Stimulated activated CD8-positive, alpha-beta memory T cell treated with anti-CD3 and anti-CD28 coated beads, Interleukin-2, amount 100 ng/mL, for 1 hour (primary cell): ENCODE measurements at places on chromosomes 12 and 14.

DNA sequence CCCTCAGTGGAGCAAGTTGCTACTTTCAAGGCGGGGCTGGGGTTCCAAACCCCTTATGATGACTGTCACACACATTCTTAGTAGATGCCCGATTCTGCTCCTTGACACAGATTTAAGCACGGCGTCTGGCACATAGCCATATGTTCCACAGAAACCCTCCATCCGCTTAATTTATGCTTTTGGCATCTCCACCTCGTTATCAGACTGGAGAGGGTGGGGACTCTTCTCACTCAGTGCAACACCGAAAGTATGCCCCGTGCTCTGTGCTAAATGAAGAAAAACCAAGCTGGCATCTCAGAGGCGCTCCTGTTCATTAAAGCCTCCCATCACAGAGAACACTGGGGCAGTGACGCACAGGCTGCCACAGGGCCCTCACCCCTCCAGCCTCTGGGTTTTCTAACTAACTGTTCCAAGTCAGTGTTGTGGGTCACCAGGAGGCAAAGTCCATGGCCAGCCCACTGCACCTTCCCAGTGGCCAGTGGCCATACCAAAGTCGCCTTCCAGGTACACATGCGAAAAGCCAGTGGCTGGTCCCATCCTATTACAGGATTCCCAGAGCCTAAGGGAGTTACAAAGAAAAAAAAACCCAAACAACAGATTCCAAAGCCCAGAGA lies 27.3 kb downstream of the CCDC88C start:
- no peak for DNase-seq

DNA sequence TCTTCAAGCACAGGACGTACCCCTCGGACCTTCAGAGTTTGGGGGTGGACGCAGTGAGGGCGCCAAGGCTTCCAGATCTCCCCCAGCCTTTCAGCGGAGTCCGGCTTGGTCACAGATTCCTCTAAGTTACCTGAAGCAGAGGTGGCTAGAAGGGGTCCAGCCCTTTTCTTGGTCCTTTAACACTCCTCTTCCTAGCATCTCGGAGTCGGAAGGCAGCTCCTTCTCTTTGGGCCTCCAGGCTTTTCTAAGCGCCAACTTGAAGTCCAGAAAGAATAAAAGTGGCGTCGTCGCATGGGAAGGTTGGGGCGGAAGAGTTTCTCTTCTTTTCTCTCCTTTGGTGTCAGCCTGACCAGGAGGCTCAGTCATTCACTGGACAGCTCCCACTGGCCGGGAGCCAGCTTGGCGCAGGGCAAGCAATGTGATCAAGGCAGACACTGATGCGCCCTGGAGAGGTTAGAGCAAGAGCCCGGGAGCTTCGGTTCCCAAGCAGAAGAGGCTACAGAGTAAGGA lies 9.6 kb downstream of the OR6S1 start:
- no peak for DNase-seq

GRCh38 chr14:56886471-56887062 lies 76.3 kb upstream of the OTX2 start:
- DNase-seq, result no peak

- DNase-seq, result no peak
Measured at GRCh38 chr12:92759634-92760268, 57.0 kb downstream of the PLEKHG7 start.

GRCh38 chr12:7197841-7198240 lies 8.4 kb downstream of the PEX5 start:
- DNase-seq, result no peak

DNA sequence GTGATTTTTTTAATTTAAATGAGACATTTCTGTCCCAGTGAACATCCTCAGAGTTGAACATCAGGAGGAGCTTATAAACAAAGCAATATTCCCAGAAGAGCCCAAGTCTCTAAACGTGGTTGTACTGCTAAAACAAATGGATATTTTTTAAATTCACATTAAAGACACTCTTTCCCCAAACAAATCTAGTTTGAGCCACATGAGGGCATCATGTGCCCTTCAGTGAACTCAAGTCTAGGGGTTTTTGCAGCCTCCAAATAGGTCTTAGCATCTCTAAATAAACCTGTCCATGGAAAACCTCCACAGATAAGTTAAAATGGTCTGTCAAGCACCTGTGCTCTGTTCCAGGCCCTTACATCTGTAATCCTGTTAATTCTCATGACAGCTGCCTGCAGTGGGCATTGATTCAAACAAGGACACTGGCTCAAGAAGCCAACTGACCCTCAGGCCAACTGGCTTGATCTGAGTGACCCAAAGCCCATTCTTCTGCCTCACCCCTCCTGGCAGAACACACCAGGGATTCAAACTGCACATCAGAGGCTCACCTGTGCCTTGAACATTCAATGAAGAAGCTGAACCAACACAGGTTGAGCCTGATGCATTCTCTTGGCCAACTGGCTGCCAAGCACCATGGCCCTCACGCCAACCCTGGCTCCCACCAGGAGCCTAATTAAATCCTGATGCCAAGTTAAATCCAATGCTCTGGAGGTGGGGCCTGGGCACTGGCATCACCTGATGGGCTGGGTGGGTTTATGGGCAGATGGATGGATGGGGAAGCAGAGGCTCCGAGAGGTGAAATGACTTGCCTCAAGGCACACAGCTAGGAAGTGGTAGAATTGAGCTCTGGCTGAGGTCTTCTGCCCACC lies 8.6 kb downstream of the ISCU start:
- DNase-seq, result no peak

DNA sequence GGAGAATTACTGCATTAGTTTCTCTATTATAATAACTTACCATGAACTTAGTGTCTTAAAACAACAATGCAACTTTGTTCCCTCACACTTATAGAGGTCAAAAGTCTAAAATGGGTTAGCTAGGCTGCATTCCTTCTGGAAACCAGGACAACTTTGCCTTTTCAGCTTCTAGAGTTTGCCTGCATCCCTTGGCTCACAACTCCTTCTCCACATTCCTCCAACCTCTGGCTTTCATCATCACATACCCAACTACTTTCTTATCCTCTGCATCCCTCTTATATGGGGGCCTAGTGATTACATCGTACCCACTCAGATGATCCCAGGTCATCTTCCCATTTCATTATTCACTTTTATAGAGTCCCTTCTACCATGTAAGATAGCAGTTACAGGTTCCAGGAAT lies 251.1 kb downstream of the C12orf50 start:
- no peak for DNase-seq

DNA sequence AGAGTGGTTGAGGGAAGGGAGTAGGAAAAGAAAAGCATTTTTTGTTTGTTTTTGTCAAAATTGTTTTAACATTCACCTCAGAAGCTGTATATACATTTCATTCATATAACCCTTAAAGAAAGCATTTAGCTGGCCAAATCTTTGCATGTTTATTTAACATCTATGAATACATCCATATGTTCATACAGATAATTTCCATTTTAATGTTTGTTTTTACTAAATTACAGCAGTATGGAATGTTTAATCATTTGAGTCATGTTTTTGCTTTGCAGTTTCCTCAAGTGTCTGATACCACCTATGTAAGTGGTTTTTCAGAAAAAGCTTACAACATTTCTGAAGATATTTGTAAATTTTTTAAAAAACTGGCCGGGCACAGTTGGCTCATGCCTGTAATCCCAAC lies 84.3 kb upstream of the ATF1 start:
- DNase-seq, result no peak

- DNase-seq, result no peak
Measured at GRCh38 chr12:123571343-123571813, 13.0 kb upstream of the TMED2 start.

- DNase-seq, result no peak
Measured at GRCh38 chr12:119461636-119462214, 127.2 kb downstream of the CCDC60 start.

DNA sequence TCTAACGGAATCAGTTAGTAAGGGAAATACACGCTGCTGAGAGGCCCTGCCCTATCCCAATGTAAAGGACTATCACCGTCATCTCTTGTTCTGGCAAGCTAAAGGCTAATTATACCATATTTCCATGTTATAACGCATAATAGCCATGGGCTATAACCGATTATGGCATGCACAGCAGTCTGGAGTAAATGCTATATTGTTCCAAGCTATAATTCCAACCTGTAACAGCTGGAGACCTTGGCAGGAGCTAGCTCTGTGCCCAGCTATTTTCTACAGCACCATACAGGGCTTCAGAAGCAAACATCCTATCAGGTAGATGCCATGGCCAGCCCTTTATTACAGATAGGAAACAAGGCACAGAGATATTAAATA lies 26.3 kb downstream of the SYNE3 start:
- no peak for DNase-seq

- DNase-seq, result no peak
Measured at GRCh38 chr12:62191491-62192179, 68.6 kb upstream of the USP15 start.

- no peak for DNase-seq
Measured at GRCh38 chr12:121366063-121366459, 13.8 kb upstream of the ANAPC5 start.

DNA sequence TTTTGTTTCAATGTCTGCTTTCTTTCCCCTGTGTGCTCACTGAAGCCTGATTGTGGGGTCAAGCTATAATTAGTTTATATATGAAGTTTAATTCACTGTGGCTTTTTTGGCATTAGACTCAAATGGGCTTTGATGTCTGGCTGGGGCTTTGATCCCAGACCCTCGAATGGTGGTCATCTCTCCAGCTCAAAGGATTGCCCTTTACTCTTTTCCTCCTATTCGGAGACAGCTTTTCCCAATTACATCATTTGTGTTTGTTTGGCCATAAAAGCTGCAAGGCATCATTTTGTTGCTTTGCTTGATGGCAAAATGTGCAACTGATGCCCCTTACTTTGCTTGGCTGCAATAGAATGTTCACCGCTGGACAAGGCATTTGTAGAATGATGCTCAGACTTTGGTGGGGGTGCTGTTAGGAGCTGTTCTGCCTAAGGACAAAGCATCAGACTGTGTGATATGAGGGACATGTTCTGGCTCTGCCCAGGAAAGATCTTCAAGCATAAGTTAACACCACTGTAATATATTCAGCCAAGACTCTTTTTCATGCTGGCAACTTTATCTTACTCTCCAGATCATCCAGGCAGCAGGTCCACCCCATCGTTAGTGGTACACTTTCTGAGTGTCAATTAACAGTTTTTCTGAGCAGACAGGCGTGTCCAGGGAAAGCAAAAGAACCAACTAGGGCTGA lies 3.2 kb upstream of the DACT1 start:
- no peak for DNase-seq

DNA sequence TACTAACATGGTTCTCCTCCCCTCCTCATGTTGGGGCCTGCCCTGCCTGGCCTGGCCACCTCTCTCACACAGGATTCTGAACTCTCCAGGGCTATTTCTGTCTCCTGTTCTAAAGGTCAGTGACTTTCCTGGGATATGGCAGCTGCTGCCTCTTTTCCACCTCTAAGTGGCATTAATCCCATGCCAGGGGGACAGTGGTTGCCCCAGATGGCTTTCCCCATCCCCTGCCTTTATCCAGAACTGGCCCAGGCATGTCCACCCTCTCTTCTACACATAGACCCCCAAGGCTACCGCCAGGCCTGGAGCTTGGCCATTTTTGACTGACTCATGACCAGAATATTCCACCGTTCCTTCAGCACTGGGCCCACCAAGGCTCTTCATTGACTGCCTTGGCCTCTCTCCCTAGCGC lies 90.4 kb downstream of the IRF2BPL start:
- no peak for DNase-seq

- DNase-seq, result no peak
Measured at GRCh38 chr12:25119020-25119419, 75.9 kb downstream of the DNAI7 start.

DNA sequence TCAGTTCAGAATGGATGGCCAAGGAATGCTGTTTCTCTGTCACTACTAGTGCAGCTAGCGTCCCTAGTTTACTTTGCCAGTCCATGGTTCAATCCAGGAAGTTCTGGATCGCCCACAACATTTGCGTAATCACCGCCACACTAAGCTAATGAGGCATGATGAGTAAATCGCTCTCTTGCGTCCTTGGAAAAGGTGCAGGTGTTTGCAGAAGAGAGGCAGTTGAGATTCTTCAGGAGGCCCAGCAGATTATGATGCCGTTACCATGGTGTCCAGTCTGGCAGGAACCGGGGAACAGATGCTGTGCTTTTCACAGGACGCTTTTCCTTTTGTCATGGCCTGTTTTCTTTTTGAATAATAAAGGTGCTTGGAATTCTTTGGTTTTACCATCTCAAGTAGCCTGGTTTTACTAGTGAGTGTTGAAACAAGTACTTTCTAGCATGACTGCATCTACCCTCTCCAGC lies 9.0 kb downstream of the TPH2 start:
- DNase-seq, result no peak

- DNase-seq, result no peak
Measured at GRCh38 chr14:51938137-51938536, 51.2 kb upstream of the RTRAF start.

GRCh38 chr12:54941659-54942058 lies 42.9 kb downstream of the TESPA1 start:
- no peak for DNase-seq

- no peak for DNase-seq
Measured at GRCh38 chr12:98770230-98770629, 125.1 kb downstream of the APAF1 start.

DNA sequence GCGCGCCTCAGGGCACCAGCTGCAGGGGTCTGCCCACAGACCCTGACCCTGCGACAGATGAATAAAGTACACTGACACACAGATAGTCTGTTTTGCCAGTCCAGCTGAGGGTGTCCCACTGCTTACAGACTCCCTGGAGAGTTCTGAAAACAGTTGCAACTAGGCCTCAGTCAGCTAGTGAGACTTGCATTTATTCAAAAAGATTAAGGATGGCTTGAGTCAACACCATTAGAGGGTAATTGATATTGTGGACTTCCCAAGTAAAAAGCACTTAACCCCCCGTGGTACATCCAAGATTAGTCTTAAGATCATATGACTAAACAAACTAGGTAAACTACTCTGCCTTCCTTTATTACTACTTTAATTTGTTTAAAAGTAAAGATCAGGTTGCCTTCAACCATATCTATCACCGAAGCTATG lies 11.1 kb upstream of the PSEN1 start:
- no peak for DNase-seq

GRCh38 chr14:73719791-73720190 lies 5.6 kb upstream of the PNMA1 start:
- no peak for DNase-seq

DNA sequence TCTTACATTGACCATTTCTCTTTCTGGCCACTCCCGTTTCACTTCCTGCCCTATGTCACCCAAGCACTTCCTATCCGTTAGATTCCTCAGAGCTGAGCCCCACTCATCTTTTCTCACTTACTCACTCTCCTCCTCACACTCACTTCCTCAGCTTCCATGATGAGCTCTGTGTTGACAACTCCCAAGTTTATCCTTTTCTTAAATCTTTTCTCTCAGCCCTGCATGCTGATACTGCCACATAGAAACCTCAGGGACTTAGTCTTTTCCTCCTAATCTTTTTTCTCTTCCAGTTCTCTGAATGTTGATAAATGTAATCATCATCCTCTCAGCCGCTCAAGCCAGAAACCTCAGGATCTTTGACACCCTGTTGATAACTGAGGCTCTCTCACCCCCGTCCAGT lies 99.6 kb downstream of the ANO6 start:
- DNase-seq, result no peak

GRCh38 chr12:48512855-48513254 lies 12.6 kb upstream of the OR8S1 start:
- DNase-seq, result no peak

DNA sequence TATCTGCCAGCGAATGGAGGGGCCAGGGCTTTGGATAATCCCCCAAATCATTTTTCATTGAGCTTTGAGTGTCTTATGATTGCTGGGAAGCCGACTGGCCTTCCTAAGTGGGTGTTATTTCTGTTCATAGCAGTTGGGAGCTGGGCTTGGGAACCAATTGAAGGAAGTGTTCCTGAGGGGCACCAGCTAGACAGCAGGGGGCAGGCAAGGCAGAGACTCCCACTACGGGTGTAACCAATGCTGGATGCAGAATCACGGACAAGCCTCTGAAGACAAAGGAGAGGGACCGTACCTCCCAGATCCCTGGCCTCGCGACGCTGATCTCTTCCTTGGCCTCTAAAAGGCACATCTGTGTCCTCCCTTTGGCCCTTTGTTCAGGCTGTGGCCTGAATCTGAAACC lies 149.0 kb upstream of the PRMT8 start:
- DNase-seq, result no peak
